ENCODE measurements at places on chromosomes 7 and 10.

- DNase-seq: no peak
These were observed 605.8 kb downstream of the PTPRN2 start for GRCh38 chr7:157981778-157982177.

- DNase-seq: no peak
These were observed 12.3 kb downstream of the AUTS2 start for GRCh38 chr7:69610374-69611084.

DNA sequence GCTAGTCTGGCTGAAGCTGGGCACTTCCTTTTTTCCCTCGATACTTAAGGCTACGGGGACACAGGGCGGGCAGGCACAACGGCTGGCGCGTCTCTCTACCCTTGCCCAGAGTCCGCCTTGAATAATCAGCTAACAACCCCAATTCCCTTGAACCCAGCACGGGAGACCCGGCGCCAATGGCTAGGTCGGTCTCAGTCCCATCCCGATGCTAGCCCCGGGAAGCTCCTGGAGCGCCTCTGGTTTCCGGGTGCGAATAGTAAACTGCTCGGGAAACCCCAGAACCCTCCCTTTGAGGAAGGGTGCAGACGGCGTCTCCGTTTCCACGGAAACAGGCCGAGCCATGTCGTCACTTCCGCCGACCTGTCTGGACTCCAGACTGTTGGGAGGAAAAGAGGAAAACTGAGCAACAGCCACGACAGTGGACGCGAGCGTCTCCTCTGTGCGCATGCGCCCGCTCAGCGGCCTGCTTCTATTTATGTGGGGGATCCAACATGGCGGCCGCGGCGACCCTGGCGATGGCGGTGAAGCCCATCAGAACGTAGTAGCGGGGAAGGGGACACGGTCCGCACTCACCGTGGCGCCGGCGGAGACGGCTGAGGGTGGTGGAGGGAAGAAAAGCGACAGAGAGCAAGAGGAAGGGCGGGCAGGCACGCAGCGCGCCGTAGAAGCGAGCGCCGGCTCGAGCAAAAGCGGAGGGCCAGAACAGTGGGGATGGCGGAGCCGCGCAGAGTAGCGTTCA lies at the start of gene UBN2:
TSS of gene UBN2 (plus strand) at position 464 of the 739 bp plus-strand sequence. CDS start at position 712, 248 bp downstream.
- peak; percentile 91 for DNase-seq

- DNase-seq: no peak
These were observed 65.8 kb upstream of the CHST15 start for GRCh38 chr10:124159153-124159552.

GRCh38 chr10:116476461-116476860 lies 48.8 kb downstream of the PNLIPRP3 start:
- DNase-seq: no peak

DNA sequence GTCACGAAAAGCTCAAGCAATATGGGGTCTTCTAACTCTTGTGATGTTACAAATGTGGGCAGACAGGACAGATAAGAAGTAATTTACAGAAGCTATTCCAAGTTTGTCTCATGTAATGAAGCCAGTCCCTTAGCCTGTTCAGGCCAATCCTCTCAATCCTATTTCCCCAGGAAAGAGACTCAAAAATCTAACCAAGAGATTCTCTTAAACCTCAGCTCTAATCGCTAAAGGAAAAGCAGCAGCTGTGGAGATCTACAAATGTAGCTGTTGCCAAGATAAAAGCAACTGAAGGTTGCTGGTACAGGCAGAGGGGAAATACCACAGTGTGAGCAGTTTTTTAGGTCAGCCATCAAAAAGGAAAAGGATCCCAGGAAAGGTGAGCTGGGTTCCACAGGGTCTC lies 39.3 kb downstream of the ANK3 start:
- DNase-seq: no peak

GRCh38 chr7:295155-296154 lies 5.5 kb downstream of the FOXL3 start:
- no peak for DNase-seq

DNA sequence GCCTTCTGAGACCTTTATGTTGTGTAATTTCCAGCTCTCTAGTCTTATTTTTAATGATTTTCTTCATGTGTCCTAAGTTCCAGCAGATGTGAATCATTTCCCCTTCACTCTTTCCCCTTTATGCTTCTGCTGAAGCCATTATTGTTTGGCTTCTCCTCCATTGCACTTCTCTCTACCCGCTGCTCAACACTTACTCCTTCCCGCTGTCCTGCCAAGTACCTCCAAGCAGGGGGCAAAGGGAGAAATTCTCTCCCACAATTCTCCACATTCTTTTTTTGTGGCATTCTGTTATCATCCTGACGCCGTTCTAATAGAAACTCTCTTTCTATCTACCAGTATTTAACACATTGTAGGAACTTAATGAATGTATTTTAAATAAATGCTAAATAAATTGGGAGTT lies 388.9 kb upstream of the TPK1 start:
- DNase-seq: no peak

- DNase-seq: no peak
These were observed 103.4 kb upstream of the SDK1 start for GRCh38 chr7:3197567-3198213.

GRCh38 chr10:110861930-110862649 lies 9.6 kb upstream of the PDCD4 start:
- DNase-seq: no peak

All from stimulated activated CD8-positive, alpha-beta memory T cell treated with anti-CD3 and anti-CD28 coated beads, Interleukin-4, amount 100 ng/mL, for 4 hours (primary cell).